Fibroblast of skin of scalp (primary cell): ENCODE measurements at places on chromosomes 4 and X.

GRCh38 chr4:85681221-85681657, 206.3 kb downstream of the ARHGAP24 start:
- peak; percentile 99 for DNase-seq

GRCh38 chr4:39591290-39591689, 47.4 kb downstream of the SMIM14 start:
- no peak for DNase-seq

DNA sequence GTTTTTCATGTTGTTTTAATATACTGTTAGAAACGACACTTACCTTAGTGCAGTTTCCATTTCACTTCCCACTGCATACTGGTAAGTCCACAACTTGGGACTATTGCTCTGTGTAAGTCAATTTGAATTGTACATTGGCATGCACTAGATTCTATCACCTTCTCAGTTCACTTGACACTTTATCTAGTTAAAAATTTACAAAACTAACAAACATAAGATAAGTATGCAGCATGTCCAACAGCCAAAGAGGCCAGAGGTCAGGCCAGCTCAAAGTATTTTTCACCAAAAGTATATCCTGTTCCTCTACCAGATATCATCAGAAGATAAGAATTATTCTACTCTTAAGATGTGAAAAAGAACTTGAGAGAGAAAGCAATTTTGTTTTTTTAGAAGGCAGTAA, 75.9 kb downstream of the QRFPR start:
- no peak for DNase-seq

DNA sequence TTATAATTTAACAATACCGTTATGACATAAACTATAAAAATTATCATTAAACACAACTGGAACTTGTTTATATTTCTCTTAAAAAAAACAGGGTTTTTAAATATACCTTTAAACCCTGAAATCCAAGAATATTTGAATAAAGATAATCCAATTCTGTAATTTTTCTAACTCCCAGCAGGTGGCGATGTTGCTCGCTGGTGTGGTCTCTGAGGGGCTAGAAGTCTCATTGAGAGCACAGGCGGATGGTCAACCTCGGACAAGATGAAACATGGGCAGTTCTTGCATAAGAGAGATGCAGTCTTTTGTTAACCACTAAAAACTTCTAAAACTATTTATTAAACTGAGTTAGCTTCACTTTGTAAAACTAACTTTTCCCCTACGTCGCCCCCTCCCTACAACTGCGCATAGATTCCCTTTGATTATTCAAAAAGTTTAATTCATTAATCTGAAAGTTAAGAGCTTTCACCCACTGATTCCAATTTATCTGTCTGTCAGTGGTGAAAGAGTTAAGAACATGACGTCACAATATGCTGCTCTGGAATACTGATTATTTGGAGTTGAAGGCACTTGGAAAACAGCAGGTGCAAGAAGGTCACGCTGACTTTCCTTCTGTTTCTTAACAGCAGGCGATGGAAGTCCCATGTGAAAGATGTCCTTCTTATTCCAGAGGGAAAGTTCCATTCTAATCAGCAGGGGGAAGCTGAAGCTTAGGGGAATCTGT, 29.5 kb downstream of the DMP1 start:
- peak; percentile 69 for DNase-seq

- DNase-seq = no peak
These were observed 40.3 kb downstream of the PPM1K start for GRCh38 chr4:88244056-88244455.

DNA sequence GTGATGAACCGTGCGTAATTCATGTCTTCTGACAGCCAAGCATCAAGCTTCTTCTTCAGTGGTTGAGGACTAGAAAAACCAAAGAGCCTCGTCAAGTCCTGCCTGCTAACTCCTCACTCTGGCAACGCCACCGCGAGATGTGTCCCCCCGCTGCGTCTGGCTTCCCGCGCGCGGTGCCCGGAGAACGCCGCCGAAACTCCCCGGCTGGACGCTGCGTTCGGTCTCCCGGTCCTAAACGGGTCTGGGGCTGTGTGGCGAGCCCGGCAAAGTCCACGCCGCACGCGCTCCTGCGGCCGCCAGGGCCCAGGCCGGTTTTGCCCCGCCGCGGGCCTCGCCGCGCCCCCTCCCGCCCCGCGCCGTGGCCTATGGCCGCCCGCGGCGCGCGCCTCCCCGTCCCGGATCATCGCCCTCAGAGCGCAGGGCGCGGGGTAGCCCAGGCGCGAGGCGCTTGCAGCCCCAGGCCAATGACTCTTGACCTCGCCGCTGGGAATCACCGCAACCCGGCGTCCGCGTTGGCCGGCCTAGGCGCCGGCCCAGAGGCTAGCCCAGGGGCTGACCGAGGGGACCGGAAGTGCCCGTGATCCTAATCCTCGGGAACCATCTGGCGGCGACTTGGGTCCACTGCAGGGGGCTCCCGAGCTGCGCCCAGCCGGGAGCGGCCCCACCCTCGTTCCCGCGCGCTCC, at the start of gene AADAT:
AADAT (minus strand) TSS at position 289 of the 684 bp plus-strand sequence; CDS start at position 23, 266 bp downstream.
- peak; percentile 86 for DNase-seq

- DNase-seq = no peak
These were observed 6.9 kb downstream of the PSAPL1 start for GRCh38 chr4:7427831-7428260.
